ENCODE measurements at places on chromosomes 1 and 21.
A peak's percentile ranks its signal among the peaks of the same experiment; 100 is the strongest.

DNA sequence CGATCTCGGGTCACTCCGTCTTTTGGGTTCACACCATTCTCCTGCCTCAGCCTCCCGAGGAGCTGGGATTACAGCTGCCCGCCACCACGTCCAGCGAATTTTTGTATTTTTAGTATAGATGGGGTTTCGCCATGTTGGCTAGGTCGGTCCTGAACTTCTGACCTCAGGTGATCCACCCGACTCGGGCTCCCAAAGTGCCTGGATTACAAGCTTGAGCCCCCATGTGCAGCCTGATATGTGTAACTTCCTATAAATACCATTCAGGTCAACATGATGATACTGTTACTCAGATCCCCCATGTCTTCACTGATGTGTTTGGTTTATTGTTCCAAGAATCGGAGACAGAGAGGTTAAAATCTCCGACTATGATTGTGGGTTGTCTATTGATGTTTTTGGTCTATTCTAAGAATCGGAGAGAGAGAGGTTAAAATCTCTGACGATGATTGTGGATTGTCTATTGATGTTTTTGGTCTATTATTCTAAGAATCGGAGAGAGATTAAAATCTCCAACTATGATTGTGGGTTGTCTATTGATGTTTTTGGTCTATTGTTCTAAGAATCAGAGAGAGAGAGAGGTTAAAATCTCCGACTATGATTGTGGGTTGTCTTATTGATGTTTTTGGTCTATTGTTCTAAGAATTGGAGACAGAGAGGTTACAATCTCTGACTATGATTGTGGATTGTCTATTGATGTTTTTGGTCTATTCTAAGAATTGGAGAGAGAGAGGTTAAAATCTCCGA is 17.0 kb downstream of the C1orf159 start:
- DNase-seq: no peak

- no peak for DNase-seq
Observed at GRCh38 chr1:234667600-234668576, 57.9 kb upstream of the IRF2BP2 start.

DNA sequence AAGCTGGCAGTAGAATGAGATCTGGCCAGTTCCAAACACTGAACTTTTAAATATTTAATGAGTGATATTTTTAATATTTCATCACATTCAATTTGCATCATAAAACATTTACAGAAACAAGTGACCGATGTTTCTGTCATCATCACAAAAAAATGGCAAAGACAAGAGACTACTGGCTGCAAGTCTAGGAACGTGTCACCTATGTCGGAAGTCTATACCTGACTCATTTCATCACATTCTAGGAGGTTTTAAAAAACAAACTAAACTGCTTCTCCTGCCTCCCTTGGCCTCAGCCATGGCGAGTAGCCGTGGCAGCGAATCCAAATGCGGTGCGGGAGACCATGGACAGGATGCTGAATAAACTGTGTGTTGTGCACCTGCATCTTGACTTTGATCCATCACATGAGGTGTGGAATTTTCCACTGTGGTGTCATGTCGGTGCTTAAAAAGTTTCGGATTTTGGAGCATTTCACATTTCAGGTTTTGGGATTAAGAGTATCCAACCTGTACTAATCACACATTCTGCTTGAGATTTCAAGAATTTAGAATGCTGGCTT is 43.1 kb downstream of the CLSTN1 start:
- DNase-seq: no peak

- DNase-seq: no peak
Observed at GRCh38 chr1:84524590-84524989, 18.2 kb upstream of the GNG5 start.

- no peak for DNase-seq
Observed at GRCh38 chr21:42595283-42596187, 57.9 kb upstream of the PDE9A start.

- peak; percentile 35 for DNase-seq
Observed at GRCh38 chr1:208185801-208186231, 58.4 kb downstream of the PLXNA2 start.

- DNase-seq: no peak
Observed at GRCh38 chr21:37231249-37231645, 35.9 kb downstream of the VPS26C start.

GRCh38 chr1:154541231-154541630 is 17.2 kb downstream of the UBE2Q1 start:
- DNase-seq: no peak

- DNase-seq: peak; percentile 96
Observed at GRCh38 chr1:161196521-161197451, 2.1 kb downstream of the ADAMTS4 start.

DNA sequence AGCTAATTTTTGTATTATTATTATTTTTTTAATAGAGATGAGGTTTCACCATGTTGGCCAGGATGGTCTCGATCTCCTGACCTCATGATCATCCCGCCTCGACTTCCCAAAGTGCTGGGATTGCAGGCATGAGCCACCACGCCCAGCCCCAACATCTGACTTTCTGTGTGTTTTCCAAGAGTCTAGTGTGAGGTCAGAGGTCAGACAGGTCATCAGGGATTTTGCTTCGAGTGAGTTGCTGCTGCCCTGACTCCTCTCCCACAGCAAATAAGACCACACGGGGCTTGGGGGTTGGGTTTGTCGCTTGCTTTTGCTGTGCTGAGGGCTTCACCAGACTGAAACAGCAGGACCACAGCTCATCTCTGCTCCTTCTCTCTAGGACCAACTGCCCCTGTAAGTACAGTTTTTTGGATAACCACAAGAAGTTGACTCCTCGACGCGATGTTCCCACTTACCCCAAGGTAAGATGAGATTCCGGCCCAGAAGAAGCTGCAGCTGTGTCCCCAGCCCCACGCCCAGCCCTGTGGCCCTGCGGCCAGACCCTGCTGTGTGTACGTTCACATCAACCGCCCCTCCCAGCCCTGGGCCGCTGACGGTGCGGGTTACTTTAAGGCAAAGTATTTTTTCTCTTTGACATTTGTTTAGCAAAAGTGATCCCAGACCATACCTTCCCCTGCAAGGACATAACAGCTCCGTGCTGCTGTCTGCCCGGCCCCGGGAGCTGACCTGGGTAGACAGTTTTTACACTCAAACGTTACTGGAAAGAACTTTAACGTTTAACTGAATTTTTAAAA is 97.5 kb downstream of the PDE9A start:
- no peak for DNase-seq

- peak; percentile 72 for DNase-seq
Observed at GRCh38 chr1:108045460-108045859, 80.5 kb upstream of the VAV3 start.

- no peak for DNase-seq
Observed at GRCh38 chr1:181002582-181003172, 20.0 kb downstream of the STX6 start.

GRCh38 chr1:182126272-182126800 is 64.8 kb upstream of the ZNF648 start:
- DNase-seq: no peak

DNA sequence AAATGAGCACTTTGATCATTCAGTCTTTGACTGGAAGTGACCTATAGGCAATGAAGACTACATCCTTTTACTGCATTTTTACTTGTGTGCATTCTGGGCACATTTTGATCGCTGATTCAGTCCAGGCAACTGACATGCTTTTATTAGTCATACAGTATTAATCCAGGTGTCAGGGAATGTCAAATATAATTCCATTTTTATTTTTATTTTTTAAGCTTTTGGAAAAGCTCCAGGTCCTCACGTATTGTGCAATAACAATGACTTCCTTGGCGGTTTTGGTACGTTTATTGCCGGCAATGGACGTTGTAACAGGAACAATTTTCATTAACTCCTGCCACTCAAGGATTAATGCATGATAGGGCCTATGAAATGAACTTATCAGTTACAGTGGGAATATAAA is 302.6 kb upstream of the PTBP2 start:
- DNase-seq: no peak

GRCh38 chr1:203549309-203549708 is 55.4 kb downstream of the OPTC start:
- DNase-seq: no peak

DNA sequence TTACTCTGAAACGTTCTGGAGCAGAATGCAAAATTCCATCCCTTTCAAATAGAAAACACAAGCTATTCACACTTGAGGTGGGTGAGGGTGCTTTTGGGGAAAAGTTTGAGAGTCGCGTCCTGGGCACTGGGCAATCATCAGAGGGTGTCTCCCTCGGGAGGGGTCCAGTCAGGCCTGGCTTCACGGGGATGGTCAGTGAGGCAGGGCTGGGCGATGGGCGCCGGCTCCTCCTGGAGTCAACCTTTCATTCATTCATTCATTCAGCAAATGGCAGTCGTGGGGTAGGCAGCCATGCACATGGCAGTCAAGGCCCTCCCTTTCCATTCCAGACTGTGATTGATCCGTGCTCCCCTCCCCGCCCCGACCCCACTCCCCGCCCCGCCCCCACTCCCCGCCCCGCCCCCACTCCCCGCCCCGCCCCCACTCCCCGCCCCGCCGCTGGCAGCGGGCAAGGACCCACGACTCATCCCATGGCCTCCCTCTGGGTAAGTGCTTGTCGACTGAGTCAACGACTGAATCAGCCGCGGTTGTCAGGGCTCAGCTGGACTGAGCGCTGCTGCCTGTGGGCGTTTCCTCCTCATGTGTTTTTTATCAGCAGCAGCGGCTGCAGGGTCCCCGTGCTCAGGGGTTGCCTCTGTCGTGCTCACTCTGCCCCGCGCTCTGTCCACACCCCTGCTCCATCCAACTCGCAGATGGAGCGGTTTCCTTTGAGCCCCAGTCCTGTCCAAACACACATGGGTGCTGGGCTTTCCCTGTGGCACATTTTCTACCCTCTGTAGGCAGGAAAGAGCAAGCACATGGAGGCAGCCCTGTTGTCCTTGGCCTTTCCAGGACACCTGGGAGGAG is 12.5 kb upstream of the SPSB1 start:
- no peak for DNase-seq

DNA sequence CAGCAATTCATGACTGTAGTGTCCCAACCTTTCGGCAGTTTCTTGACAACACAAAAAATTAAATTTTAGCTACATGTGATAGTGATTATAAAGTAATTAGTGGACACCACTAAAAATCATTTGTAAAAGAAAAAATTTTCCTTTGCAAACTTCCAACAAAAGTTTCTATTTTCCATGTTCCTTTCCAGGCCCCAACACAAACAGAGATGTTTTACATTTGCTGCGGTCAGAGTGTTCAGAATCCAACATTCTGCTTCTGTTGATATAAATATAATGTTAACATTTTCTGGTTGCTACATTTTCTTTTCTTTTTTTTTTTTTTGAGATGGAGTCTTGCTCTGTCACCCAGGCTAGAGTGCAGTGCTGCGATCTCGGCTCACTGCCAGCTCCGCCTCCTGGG is 54.9 kb upstream of the WLS start:
- DNase-seq: no peak

DNA sequence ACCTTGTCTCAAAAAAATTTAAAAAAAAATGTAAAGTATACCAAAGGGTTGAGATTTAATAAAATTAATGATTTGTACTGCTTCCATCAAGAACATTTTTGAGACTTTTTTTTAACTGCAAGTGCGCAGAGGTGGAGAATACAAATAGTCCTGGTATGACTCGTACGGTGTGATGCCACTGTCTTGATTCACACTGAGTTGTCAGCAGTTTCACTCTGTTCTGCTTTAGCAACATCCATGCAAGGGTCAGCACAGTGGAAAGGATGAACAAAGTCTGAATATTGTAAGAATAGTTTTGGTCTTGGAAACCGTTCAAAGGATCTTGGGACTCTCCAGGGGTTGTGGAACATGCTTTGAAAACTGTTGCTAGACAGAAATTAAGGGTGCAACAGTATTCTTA is 40.2 kb downstream of the EXO1 start:
- no peak for DNase-seq

- peak; percentile 61 for DNase-seq
Observed at GRCh38 chr21:19049567-19049966, 646.0 kb upstream of the TMPRSS15 start.

GRCh38 chr1:221664253-221664652 is 77.6 kb downstream of the DUSP10 start:
- peak; percentile 17 for DNase-seq

DNA sequence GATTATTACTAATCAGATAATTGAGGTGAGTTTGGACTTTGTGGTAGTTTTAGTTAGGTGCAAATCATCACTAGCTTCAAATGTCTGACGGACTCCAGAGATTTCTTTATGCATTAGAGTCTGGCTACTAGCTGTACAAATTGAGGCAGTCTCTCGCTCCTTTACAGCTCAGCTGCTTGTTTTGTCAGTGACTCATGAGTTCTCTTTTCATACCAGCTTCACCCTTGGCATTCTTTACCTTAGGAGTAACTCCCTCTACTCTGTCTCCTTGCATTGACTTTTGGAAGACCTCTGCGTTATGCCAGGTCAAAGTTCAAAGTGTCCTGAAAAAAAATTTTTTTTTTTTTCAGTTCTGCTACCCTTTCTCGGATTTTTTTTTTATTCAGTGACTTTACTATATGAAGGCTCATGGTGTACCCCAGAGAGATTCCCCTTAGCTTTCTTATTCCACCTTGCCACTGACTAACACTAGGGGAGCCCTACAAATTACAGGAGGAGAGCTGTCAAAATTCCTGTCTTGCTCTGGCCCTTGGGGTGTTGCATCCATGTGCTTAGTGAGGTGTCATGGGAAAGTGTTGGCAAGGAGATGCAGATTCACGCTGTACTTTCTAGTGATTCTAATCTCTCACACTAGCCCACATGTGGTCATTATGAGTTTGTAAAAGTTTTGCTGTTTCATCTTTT is 576.6 kb downstream of the ADGRL2 start:
- DNase-seq: no peak
